Endothelial cell of umbilical vein (primary cell): ENCODE measurements at places on chromosomes 13 and 19. TPM values are rescaled to one million over a fixed set of nuclear protein-coding genes. Genes with fewer than 3 reads are reported as not detected.

DNA sequence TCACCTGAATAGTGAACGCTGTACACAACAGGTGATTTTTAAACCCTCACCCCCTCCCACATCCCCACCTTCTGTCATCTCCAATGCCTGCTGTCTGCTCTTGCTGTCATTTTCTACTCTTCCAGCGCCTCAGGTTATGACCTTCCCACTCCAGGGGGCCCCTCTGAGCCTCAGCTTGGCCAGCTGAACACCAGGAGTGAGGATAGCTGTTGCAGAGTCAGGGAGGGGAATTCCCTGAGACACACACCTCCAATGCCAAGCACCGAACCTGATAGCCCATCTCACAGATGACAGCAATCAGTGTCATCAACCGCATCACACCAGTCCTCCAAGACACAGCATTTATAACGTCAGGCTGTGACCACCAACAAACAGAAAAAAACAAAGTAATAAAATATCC lies 193.5 kb downstream of the ZNF536 start:
- no peak for DNase-seq

DNA sequence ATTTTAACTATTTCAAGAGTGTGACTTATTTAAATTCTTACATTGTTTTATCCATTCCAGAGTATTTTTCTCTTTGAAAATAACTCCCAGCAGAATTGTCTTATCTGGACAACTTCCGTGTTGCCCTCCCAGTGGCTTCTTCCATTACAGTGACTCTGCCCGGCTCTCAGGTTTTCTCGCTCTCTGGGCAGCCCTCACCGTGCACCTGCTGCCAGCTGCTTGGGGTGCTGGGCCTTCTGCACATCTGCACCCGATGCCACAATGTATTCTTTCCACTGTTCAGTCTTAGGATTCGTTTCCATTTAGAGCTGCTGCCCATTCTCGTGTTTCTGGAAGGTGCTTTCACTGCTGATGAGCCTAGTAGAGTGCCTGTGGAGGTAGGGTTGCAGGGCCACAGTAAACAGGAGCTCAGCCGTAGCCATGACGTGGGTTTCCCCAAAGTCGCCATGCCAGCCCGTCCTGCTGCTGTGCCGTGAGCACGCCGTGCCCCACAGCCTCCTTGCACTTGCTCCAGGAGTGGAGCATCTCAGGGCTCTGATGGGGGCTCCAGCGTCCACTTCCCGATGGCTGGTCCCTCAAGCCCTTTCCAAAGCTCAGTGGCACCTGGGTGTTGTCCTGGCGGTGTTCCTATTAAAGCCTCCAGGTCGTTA lies 46.1 kb upstream of the DCUN1D2 start:
- DNase-seq: no peak

DNA sequence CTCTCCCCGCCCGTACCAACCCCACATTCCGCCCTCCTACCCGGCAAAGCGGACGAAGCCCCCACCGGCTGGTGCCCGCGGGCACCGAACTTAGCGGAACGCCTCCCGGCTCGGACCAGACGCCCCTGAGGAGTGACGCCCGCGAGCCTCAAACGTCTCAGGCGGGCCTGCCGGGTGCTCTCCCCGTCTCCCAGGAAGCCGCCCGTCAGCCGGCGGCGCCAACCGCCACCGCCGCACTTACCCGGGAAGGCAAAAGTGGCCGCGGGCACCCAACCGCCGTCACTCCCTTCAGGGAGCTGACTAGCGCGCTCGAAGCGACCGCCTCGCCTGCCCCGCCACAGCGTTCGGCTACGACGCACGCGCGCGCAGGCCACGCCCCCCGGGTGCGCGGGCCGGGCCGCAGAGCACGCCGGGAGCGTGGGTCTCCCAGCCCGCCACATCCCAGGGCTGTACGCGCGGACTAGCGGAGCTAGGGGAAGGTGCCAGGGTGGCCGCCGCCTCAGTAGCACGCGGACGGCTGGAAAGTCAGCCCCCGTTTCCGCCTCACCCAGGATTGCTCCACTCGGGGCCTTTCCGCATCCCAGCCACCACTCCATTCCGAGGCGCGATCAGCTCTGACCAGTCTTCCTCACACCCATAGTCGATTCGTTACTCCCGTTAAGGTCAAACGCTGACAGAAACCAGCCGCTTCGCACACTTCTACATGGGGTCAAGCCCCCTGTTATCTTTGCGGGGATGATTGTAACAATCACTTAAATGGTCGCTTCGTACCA lies at the start of gene TEX30:
Gene TEX30 (minus strand): TSS at position 346 of the 773 bp plus-strand sequence. CDS start 3,760 bp downstream, outside the sequence.
- DNase-seq: peak; percentile 90

GRCh38 chr13:23381866-23382265 lies 51.6 kb downstream of the SACS start:
- DNase-seq: peak; percentile 56

- DNase-seq: no peak
Measured at GRCh38 chr13:28850226-28850625, 30.1 kb downstream of the MTUS2 start.

DNA sequence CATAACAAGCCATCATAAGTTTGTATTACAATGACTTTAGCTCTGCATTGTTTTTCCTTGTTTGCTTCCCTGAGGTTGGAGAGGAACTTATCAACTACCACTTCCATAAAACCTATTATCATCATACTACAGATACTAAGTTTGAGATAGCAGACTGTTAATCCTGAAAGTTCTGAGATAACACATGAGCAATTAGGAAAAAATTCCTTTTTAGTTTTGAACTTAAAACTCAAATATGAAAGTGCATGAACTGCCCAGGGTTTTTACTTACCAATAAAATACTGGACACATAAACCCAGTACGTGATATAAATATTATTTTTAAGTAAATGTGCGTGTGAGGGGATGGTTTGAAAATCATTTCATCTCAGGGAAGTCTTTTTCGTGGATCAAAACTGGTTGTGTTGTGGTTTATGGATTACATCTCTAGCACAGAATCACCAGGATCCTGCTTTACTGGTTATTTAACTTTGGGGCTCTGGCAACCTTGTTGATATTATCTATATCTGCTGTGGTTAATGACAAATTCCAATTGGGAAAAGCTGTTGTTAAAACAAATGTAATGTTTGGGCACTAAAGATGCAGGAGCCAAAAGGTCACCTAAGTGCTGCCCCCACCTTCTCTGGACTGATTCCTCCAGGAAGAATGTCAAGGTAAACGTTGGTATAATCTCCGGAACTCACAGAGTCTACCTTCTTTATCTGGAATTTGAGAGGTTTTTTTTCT lies 12.4 kb downstream of the CDX2 start:
- DNase-seq: no peak

DNA sequence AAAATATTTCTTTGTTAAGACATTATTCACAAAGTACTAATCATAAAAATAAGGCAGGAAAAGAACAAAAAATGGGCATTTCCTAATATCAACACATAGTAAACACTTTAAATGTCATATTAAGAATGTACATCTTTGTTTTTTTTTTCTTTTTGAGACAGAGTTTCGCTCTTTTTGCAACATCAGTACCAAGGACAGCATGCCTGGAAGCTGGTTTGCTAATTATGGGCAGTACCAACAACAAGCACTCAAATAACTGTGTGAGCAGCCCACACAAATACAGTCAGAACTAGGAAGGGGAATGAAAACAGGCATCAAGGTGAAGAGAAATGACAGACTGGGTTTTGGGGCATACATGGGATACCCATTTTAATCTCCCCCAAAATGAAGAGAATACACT lies 788.0 kb upstream of the SLITRK1 start:
- DNase-seq: no peak

GRCh38 chr13:114244637-114245036 lies 9.9 kb downstream of the CDC16 start:
- no peak for DNase-seq

GRCh38 chr19:18109733-18110608 lies 12.4 kb downstream of the MAST3 start:
- DNase-seq: no peak

Gene SMIM24
- total RNA-seq: not detected in 2 replicates

Gene KLK14
- total RNA-seq: not detected in 2 replicates

Gene ATP4A
- not detected in 2 replicates for total RNA-seq

Gene MYH14
- total RNA-seq: 0.13 TPM in 1 of 2 replicates, not detected in the other

Gene CEACAM3
- total RNA-seq: not detected in 2 replicates
